ENCODE measurements at places on chromosomes 4 and X. TPM values are rescaled to one million over a fixed set of nuclear protein-coding genes. Genes with fewer than 3 reads are reported as not detected.
A peak's percentile ranks its signal among the peaks of the same experiment; 100 is the strongest.

The AMBN gene
- not detected for total RNA-seq

- no peak for DNase-seq
These were observed 33.5 kb downstream of the ARHGEF9 start for GRCh38 chrX:63751481-63751880.

GRCh38 chrX:9340598-9341290 lies 124.1 kb upstream of the TBL1X start:
- DNase-seq = peak; percentile 34

The MMGT1 gene
- 10.8 TPM for total RNA-seq

DNA sequence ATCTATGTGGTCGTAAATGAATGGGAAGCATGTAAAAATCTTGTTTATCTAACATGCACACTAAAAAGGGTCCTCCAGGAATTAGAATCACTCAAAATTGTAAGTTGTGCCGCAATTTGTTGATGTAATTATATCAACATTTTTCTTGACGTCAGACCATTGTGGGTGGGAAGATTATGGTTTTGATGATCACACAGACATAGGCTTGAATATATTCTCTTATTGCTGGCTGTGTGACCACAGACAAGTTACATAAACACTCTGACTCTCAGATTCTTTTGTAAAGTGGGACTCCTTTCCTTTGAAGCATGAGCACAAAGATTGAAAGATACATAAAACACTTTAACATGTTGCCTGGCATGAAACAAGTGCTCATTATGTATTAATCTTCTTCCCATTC lies 51.5 kb downstream of the IL1RAPL1 start:
- DNase-seq = no peak

The CSAG1 gene
- not detected for total RNA-seq

DNA sequence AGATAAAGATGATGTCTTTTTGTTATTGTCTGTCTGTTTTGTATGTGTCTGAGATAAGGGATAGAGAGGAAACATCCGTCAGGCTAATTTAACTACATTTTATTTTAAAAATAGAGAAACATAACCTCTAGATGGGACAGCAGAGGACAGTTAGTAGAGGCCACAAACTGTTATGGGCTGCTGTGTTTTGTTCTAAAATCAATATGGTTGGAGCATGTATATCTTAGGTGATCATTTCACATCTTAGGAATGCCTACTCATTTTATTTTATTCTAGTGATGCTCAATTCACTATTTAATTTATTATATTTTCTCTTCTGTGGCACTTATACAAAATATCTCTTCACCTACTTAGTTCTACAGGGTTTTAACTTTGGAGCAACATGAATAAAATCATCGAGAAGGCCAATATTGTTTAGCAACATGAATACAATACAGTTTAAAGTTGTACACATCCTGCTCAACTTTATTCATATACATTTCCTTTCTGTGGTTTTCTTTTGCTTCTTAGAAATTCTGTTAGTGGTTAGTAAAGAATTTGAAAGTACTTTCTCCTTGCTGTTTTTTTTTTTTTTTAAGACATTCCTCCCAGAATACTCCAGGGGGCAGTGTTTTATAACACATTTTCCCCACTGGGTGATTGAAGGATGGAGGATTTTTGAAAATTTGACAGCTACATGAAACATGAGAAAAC lies 392.9 kb downstream of the UNC5C start:
- peak; percentile 78 for DNase-seq

DNA sequence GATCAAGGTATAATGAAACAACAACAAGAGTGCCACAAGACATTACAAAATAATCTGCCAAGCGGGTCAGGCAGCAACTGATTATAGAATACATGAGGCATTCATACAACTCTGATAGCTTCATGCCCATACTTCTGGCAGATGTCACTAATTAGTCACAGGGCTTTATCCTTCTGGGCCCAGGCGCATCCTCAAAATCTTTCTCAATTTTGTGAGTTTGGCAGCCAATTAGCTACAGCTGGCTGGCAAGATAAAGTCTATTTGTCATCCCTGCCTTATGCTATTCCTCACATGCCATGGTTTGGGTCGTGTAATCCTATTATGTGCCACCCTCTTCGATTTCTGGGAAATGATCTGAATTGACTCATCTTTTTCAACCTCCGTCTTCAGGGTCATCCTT lies 254.3 kb downstream of the PACRGL start:
- no peak for DNase-seq

The BRS3 gene
- not detected for total RNA-seq

- DNase-seq = no peak
These were observed 23.4 kb upstream of the KIAA1210 start for GRCh38 chrX:119151051-119151380.

DNA sequence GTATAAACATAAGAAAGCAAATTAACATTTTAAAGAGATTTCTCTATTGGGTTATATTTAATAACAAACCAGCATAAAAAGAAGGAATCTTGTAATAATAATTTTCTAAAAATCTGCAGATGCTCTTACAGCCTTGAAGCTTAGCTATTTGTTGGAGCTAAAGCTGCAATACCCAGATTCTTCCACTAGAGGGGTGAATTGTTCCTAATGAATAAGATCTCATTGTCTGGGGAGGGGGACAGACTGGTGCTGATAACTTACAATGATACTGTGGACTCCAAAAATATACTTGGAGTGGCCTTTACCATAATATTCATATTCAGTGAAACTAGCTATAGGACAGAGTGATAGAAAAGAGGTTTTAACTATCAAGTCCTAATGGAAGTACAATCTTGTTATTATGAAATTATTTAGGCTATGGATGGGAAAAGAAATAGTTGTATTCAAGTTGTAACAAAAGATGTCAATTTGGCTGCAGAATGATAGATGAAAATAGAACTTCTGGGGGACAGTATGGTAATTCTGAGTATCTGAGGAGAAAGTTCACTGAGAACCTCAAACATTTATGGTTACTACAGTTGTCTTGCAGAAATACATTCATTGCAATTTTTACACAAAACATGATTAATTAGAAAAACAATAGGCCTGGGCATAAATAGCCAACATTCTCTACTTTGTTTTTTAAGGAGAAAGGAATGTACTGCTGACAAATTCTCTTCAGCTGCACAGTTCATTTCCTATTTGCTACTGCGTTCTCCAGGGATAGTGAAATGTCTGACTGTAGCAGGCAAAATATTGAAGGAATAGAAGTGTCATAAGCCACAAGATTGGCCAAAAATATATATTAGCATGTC lies 443.3 kb downstream of the GBA3 start:
- DNase-seq = peak; percentile 53

DNA sequence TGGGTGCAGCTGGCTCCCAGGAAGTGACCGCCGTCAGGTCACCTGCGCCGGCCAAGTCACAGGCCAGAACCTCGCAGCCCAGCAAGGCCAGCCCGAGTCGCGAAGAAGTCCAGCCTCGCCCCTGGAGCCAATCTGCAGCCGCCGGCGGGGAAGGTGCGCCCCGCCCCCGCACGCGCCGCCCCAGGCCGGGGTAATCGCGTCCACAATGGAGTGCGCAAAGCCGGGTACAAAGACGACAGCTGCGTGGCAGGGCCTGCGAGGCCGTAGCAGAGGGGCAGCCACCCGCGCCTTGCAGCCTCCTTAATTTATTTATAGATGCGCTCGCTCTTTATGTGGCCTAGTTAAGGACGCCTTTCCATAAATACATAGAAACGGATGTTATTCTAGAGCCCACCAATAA lies 139.4 kb upstream of the CPEB2 start:
- DNase-seq = no peak
